ENCODE measurements at places on chromosomes 6 and 20.

- no peak for DNase-seq
Measured at GRCh38 chr6:150355932-150356331, 12.9 kb upstream of the IYD start.

- DNase-seq = no peak
Measured at GRCh38 chr6:130694606-130695005, 132.6 kb upstream of the SMLR1 start.

GRCh38 chr6:68834551-68834950 lies 199.5 kb downstream of the ADGRB3 start:
- DNase-seq = peak; percentile 38

DNA sequence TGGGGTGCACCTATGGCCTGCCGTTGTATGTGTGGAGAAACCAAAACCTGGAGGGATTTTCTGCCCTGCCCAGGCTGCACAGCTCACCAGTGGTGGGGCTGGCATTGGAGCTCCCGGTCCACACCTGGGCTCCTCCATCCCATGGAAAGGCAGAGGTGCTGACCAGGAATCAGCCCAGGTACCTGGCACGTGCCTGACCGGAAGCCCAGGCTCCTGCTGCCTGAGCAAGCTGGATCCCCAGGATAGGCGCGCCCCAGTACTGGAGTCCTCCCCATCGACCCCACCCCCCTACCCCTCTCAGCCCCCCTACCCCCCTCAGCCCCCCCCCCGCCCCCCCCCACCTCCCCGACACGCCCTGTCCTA lies 39.9 kb upstream of the HMGA1 start:
- DNase-seq = no peak

DNA sequence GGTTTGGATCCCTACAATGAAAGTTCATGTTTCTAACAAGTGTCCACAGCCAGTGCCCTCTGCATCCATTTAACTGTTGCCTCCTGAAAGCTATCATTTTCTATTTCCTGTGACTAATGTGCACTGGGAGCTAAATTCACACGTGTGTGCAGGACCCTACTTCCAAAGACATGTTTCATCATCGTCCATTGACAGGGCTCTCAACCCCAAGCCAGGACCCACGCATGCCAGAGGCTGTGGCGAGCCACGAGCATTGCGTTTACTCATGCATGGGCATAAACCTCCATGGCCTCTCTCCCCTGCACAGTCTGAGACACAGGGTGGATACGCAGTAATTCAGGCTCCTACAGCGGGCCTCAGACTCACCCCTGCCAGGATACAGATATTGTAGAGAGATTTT lies 153.2 kb downstream of the MAFB start:
- no peak for DNase-seq

DNA sequence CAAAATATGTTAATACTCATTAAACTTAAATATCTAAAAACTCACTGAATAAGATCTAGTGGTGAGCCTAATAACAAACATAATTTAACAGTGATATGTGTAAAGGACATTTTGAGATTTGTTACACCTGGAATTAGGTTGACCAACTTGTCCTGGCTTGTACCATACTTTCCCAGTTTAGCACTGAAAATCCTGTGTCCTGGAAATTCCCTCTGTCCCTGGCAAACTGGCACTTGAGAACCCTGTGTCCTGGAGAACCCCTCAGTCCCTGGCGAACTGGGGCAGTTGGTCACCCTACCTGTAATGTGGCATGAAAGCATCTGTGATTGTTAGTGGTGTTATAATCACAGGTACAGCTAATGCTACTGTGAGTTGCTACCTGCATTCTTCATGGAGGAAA lies 6.9 kb upstream of the PRND start:
- no peak for DNase-seq

GRCh38 chr20:41355192-41355591 lies 11.4 kb downstream of the EMILIN3 start:
- DNase-seq = no peak

- DNase-seq = peak; percentile 76
Measured at GRCh38 chr20:62938105-62938888, at the start of gene GID8. GID8 (plus strand) TSS chr20:62938147; CDS start chr20:62941503, 3,356 bp downstream.

DNA sequence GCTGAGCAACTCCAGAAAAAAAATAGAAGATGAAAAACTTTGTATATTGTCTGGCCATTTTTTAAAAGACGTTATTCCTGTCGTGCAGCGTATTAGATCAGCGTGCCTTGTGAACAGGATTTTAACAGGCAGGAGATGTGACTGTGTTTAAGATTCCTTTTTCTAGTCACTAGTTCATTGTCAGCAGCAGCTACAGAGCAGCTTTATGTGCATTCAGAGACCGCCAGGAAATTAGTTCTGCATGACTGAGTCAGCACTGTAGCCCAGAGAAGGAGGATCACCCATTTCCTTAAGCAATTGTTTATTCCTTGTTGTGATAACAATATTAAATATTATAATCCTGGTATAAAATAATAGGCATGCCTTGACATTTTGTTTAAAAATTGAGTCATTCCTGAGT lies 75.4 kb upstream of the ADGRB3 start:
- peak; percentile 79 for DNase-seq

DNA sequence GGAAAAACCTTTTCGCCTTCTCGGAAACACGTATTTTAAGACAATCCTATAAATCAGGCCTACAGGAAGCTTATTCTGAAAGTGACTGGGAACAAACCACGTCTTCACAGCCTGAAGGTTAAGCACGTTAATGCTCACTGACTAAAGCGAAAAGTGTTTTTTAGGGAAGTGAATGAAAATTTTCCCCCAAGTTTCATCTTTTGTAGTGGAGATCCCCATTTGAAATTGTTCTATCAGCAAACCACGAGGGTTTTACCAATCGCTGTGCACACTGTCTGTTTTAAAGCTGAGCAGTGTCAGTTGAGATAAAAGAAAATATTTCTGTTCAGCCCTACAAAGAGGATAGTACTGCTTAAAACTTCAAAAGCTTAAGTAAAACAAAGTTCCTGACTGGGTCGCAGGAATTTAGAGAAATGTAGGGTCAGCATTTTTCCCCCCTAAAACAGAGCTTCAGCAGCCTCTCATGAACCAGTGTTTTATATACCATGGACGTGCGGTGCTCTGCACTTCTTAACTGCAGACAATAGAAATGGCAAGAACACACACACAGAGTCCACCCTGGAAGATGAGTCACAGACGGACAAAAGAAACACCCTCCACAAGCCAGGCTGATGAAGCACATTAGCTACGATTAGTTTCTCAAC lies 34.9 kb downstream of the SLC22A23 start:
- DNase-seq = peak; percentile 77

- peak; percentile 16 for DNase-seq
Measured at GRCh38 chr20:16864069-16864468, 115.9 kb downstream of the OTOR start.

DNA sequence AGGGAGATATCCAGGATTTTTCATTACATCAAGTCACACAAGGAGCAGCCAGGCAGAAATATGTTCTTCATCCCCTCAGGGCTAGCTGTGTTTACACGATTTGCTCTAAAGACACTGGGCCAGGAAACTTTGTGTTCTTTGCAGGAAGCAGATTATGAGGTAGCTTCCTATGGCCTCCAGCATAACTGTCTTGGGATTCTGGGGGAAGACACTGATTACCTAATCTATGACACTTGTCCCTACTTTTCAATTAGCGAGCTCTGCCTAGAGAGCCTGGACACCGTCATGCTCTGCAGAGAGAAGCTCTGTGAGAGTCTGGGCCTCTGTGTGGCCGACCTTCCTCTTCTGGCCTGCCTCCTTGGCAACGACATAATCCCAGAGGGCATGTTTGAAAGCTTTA lies 11.2 kb downstream of the FAM120B start:
- no peak for DNase-seq
